Stimulated activated CD4-positive, alpha-beta T cell treated with anti-CD3 and anti-CD28 coated beads, Interleukin-2, amount 100 ng/mL, for 24 hours (primary cell): ENCODE measurements at places on chromosomes 3 and 15.

DNA sequence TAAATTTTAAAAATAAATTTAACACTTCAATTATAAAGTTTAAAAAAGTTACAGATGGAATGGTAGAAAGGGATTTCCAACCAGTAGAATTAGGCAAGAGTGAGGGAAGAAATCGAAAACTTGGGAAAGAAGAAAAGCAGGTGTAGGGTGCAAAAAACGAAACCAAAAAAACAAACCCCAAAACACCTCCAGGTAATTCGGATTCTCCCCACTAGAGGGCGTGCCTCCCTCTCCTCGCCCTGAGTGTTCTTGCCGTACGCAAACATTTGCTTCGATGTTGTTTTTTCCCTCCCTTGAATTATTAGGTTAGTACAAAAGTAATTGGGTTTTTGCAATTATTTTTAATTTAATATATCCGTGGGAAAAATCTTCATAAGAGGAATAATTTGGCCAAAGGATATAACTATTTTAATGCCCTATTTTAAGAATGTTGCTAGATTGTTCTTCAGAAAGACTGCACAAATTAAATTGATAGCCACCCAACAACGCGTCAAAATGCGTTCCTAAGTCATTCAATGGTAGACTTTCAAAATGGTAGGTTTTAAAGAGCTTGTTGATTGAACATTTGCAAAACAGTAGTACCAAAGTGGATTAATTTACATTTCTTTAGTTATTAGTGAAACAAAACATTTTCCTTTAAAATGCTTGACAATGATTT lies 63.7 kb downstream of the SLC30A4 start:
- DNase-seq, result peak; percentile 86

DNA sequence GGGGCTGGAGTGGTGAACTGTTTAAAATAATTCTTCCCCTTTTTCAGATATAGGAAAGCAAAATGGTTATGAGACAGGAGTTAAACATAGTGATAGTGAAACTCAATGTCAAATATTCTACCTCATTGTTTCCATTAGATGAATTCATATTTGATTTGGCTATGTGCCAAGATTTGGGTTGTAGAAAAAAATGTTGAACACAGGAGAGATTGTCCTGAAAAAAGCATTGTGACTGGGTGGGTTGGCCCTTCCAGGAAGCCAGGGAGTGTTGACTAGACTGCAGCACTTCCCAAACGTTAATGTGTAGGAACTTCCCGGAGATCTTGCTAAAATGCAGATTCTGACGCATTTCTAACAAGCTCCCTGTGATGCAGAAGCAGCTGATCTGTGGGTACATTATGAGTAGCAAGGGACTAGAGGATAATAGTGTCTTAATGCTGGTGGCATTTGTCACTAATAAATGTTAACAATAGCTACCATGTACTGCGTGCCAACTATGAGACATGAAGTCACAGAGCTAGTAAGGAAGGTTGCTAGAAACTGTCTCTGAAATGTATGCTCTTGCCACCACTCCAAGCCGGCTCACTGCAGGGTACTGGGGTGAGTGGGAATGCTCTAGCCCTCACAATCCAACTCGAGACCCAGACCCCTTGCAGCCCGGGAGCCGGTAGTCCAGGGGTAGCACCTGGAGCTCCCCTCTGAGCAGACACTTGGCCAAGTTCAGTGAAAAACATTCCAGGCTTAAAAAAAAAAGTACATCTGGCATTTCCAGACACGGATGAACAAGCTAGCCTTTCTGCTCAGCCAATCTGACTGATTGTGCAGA lies 120.6 kb downstream of the CD47 start:
- DNase-seq, result no peak

DNA sequence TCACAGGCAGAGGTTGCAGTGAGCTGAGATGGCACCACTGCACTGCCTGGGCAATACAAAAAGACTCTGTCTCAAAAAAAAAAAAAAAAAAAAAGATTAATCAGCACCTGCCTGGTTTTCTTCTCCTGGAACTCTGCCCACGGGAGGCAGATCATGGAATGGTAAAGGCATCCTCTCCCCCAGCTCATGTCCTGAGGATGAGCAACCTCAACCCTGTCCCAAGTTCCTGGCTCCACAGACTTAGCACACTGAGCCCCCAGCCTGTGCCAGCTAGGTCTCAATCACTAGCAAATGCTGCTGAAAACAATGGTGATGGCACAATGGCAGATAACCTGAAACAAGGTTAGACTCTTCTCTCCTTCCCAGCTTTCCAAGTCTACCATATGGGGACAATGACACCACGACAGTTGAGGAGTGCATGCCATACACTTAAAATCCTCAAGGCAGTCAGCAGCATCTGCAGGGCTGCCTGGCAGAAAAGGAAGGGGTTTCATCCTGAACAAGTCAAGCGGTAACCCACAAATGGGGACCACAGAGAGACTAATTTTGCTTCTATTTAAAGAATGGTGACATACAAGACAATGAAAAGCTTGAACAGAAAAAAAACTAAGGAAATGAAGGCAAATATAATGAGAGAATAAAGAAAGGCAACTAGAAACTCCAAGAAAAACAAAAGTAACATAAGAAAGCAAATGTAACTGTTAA lies 4.8 kb downstream of the CLN6 start:
- DNase-seq, result no peak

DNA sequence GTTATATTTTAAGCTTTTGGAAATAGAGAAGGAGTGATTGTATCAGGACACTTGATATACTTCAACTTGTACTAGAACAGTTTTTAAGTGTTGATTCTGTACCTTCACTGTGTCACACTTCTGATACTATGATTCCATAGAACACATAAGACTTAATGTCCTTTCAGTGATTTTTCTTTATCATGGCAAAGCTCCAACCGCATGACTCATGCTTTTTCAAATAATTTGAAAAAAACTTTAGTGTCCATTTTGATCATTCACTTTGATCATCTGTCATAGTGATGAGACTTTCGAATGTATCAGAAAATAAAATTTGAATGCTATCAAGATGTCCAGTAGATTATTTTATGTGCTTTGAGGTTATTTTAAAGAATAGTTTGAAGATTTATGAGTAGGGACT lies 32.0 kb downstream of the AP4E1 start:
- no peak for DNase-seq

DNA sequence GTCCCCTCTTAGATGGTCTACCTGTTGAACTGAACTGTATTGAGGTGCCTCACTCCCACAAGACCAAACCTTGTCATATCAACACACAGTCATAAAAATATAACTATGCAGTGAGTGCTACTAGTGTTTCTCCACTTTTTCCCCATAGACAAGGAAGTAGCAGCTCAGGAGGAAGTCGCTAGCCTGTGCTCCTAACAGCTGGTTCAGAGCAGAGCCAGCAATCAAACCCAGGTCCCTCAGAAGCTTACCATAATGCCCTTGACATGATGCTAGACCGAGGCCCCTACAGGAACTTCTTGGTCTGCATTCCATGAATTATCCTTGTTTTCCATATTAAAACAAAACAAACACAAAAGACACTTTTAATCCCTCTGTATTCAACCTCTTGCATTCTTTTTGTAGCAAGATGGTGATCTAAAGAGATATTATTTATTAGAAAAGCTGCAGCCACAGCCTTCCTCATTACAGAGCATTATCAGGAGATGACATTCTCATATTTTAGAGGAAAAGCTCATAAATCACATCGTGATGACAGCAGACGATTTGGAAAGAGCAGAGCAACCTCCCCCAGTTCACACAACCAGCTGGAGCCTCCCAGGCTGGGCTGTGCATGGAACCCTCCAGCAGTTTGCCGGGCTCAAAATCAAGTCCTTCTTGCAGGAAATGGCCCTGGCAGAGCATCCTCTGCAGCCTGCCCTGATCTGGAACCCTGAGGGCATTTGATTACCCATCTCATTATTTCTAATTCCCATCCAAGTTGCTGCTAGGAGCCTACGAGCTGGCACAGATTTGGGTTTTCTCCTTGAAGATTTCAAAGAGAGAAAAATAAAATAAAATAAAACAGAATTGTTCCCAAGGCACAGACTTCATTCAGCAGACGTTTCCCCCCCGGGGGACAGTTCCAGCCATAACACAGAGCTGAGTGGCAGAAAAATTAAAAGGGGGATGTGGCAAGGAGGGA lies 118.8 kb downstream of the SRGAP3 start:
- no peak for DNase-seq

- no peak for DNase-seq
Observed at GRCh38 chr3:4119119-4119518, 184.1 kb upstream of the SETMAR start.
